Vagina (tissue), 2 donors: ENCODE measurements at places on chromosomes 5 and 9. TPM values are rescaled to one million over a fixed set of nuclear protein-coding genes. Genes with fewer than 3 reads are reported as not detected.
A peak's percentile ranks its signal among the peaks of the same experiment; 100 is the strongest.

- no peak for DNase-seq
- no peak overlapping the region for H3K4me3 ChIP-seq
- H3K4me1 ChIP-seq: no peaks in the 10 kb centered on the region
- no peak overlapping the region for H3K27ac ChIP-seq
Observed at GRCh38 chr5:128378632-128379031, 159.4 kb downstream of the FBN2 start.

GRCh38 chr5:104344809-104345208 lies 782.2 kb upstream of the NUDT12 start:
- H3K36me3 ChIP-seq: no peaks in the 10 kb centered on the region
- no peaks in the 10 kb centered on the region for H3K27me3 ChIP-seq
- H3K4me3 ChIP-seq: no peak overlapping the region

DNA sequence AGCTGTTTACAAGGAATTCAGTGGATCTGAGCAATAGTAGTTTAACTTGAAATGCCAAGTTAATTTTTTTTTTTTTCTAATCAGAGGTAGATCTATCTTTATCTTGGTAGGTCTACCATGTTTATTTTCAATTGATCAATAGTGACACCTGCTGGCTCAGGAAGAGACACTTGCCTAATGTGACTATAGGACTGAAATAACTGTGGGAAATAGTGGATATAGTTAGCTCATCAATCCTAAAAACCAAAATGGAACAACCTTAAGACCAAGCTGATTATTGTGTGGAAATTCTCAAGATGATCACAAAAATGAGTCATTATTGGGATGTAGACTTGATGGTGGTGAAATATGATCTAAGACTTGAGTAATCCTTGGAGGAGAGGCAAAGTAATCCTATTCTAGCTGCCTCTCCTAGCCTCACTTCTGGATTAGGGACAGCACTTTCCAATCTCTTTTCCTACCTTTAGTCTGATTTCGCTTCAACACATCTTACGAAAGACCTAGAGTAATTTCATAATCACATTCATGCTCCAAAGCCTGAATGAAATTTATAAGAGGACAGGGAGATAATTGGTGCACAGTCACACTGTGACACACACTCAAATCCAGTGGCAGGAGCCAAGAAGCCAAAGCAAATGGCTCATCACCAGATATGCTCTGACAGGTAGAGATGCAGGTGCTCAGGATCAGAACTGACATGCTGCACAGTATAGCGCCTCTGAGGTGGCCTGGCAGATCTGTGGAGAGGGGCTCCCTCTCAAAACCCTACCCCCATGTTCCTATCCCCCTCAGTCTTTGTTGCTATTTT lies 156.3 kb downstream of the HMHB1 start:
- no peaks in the 10 kb centered on the region for H3K4me1 ChIP-seq
- H3K4me3 ChIP-seq: no peak overlapping the region
- H3K27ac ChIP-seq: no peak overlapping the region
- H3K27me3 ChIP-seq: no peaks in the 10 kb centered on the region
- no peaks in the 10 kb centered on the region for H3K36me3 ChIP-seq

SPATA31C1 gene
- total RNA-seq: not detected

TMEM250 gene
- total RNA-seq: 25.0 TPM

DNA sequence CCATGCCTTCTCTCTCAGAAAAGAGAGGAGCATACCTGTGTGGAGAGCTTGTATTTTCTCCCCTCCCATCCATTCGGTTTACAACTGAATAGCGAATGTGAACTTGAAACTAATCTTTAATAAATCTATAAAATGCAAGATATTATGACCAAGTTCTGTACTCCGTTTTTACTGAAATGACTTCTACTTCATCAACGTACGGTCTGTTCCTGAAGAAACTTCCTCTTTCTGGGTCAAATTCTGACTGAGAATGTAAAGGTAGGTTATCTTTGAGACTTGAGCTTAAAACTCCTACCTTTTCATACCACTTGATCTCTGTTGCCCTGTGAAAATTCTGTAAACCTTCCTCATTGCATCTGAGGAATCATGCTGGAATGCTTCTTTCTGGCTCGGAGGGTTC lies 4.2 kb upstream of the CTNNAL1 start:
- H3K36me3 ChIP-seq: no peaks in the 10 kb centered on the region
- H3K27ac ChIP-seq: no peak overlapping the region
- H3K4me1 ChIP-seq: peaks cover 2% of the 10 kb centered on the region
- H3K27me3 ChIP-seq: no peaks in the 10 kb centered on the region

GRCh38 chr5:129716651-129717050 lies 31.2 kb upstream of the MINAR2 start:
- H3K27ac ChIP-seq: no peak overlapping the region
- no peak for DNase-seq
- no peaks in the 10 kb centered on the region for H3K27me3 ChIP-seq
- no peak overlapping the region for H3K4me3 ChIP-seq

DNA sequence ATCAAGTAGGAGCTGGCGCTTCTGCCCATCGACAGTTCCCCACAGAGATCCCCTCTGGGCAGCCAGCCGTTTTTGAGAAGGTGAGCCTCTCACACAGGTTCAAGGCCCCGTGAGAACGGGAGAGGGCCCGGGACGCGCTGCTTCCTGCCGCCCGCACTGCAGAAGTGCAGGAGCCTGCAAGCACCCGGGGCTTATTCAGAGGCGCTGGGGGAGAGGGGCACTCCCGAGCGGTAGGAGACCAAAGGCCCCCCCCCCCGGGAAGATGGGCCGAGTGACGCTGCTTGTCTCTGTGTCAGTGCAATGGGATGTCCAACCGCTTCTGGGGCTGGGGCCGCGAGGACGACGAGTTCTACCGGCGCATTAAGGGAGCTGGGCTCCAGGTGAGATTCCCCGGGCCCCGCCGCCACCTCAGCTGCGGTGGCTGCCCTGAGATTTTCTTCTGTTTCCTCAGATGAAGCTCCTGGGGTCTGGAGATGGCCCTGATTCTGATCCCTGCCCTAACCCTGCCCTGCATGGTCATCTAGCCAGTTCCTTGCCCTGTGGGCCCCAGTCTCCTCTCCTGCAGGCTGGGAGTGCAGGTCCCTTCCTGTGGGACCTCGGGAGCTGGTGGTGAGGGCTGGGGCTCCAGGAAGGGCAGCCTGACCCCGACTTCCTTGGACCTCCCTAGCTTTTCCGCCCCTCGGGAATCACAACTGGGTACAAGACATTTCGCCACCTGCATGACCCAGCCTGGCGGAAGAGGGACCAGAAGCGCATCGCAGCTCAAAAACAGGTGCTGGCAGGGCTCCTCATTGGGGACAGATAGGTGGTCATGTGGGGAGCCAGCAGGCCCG lies 8.5 kb downstream of the B4GALT7 start:
- H3K27me3 ChIP-seq: no peaks in the 10 kb centered on the region
- H3K36me3 ChIP-seq: no peaks in the 10 kb centered on the region
- H3K27ac ChIP-seq: no peak overlapping the region
- peaks cover 20% of the 10 kb centered on the region for H3K4me1 ChIP-seq

- DNase-seq: no peak
- H3K4me3 ChIP-seq: no peak overlapping the region
- no peak overlapping the region for H3K27ac ChIP-seq
- H3K36me3 ChIP-seq: no peaks in the 10 kb centered on the region
- no peaks in the 10 kb centered on the region for H3K27me3 ChIP-seq
Observed at GRCh38 chr5:74567411-74567995, 73.0 kb downstream of the ENC1 start.

DNA sequence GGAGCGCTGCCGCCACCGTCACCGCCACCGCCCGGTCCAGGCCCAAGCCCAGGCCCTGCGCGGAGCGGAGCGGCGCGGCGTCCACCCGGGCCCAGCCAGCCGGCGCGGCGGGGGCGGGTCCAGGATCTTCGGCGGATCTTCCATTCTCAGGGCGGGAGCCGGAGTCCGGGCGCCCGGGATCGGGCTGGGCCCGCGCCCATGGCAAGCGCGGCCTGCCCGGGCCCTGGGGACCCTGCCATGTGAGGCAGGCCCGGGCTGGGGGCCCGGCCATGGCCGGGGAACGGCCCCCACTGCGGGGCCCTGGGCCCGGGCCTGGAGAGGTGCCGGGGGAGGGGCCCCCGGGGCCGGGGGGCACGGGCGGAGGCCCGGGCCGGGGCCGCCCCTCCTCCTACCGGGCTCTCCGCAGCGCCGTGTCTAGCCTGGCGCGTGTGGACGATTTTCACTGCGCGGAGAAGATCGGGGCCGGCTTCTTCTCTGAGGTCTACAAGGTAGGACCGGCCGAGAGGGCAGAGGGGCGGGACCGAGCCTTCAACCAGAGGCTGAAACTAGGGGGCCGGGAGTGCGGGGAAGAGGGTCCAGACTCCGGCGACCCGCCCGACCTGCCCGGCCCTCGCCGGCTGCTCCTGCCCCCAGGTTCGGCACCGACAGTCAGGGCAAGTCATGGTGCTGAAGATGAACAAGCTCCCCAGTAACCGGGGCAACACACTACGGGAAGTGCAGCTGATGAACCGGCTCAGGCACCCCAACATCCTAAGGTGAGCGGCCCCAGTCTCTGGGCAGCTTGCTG lies 482 bp downstream of the TESK1 start:
- H3K4me1 ChIP-seq: peaks cover 24% of the 10 kb centered on the region
- no peaks in the 10 kb centered on the region for H3K27me3 ChIP-seq
- peak overlapping the region; percentile 64 for H3K4me3 ChIP-seq

BTNL8 gene
- total RNA-seq: not detected

IL9 gene
- total RNA-seq: not detected

DNA sequence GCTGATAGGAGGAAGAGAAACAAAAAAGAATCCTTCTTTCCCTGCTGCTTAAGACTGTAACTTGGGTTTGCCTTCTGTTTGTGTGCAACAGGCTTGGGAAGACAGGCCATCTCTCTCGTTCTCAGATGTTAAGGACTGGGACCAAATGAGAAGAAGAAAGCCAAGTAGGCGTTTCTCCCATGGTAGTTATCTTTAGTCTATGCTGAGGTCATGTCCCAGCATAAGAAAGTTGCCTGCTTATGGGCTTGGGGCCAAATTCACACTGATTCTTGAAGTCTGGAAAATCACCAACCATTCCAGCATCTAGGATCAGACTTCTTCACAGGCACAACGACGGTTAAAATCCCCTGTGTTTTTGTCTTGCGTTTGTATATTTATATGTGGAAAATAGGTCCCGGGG lies 44.2 kb upstream of the PALM2AKAP2 start:
- DNase-seq: no peak
- H3K27me3 ChIP-seq: no peaks in the 10 kb centered on the region
- H3K4me1 ChIP-seq: no peaks in the 10 kb centered on the region
- no peak overlapping the region for H3K4me3 ChIP-seq

LIX1 gene
- total RNA-seq: not detected

DNA sequence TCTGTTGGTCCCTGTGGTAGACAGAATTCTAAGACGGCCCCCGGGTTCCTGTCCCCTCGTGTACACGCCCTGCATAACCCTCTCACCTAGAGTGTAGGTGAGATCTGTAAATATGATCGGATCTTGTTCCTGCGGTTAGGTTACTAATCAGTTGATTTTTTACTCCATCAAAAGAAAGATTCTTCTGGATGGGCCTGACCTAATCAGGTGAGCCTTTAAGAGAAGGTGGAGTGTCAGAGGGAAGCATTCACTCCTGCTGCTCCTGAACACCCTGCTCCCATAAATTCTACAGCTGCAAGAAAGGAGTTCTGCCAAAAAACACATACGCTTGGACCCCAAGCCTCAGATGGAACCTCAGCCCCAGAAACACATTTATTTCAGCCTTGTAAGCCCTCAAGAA lies 15.6 kb upstream of the FUBP3 start:
- no peaks in the 10 kb centered on the region for H3K36me3 ChIP-seq
- H3K4me3 ChIP-seq: no peak overlapping the region
- no peak for DNase-seq
- H3K27me3 ChIP-seq: no peaks in the 10 kb centered on the region
- H3K4me1 ChIP-seq: no peaks in the 10 kb centered on the region

GRCh38 chr9:32728181-32728580 lies 55.2 kb upstream of the TMEM215 start:
- no peaks in the 10 kb centered on the region for H3K27me3 ChIP-seq
- H3K36me3 ChIP-seq: no peaks in the 10 kb centered on the region
- H3K4me1 ChIP-seq: no peaks in the 10 kb centered on the region
- H3K27ac ChIP-seq: no peak overlapping the region
